ENCODE measurements at places on chromosomes 5 and 9.

GRCh38 chr5:176342766-176343458 lies 18.7 kb downstream of the KIAA1191 start:
- DNase-seq = no peak

DNA sequence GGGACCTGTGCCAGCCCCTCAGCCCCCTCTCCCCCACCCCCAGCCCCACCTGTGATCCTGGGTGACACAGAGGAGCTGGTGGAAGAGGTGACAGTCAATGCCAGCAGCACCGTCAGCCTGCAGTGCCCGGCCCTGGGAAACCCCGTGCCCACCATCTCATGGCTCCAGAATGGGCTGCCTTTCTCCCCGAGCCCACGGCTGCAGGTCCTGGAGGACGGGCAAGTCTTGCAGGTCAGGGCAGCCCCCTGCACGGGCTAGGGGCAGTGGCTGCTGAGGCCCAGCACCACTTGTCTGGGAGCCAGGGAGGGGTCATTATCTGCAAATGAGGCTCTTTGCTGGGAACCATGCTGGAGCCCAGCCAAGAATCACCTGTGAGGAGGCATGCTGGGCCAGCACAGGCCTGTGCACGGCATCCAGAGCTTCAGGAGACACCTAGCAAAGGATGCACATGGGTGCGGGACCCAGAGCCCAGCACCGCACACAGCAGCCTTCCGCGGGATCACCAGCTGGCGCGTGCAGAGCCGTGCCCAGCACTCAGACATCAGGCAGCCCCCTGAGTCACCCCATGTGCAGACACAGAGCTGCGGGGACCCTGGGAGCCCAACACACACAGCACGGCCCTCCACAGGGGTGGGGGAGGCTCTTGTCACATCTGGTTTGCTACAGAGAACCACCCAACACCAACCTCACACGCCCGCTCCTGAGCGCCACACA lies 62.0 kb upstream of the ASS1 start:
- no peak for DNase-seq

- DNase-seq = no peak
These were observed 165.8 kb upstream of the NR3C1 start for GRCh38 chr5:143569213-143569701.

DNA sequence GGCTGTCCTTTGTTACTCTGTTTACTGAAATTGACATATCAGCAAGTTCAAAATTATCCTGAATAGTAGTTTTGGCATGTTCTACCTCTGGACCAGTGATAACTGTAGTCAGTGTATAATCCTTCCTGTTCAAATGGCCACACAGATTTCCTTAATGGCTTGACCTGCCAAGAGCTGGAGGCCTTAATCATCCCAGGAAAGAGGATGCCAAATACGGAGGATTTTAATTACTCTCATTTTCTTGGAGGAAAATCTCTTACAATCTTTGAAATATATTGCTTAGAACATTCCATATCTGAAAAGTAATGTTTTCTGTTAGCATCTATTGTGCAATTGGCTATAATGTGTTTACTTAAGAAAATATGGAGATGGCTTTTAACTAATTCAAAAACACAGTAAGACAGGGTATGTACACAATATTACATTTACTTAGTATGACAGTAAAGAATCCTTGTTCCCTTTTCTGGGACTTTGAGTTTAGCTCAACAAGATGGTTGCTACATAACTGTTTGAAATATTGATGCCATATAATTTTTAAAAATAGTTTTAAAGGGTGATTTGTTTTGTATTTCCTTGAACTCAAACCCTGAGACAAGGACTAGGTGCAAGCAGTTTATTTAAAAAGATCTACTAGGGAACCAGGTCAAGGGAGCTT lies 68.9 kb upstream of the SELENOP start:
- no peak for DNase-seq

GRCh38 chr9:684941-685340 lies 156.6 kb upstream of the DMRT1 start:
- no peak for DNase-seq

DNA sequence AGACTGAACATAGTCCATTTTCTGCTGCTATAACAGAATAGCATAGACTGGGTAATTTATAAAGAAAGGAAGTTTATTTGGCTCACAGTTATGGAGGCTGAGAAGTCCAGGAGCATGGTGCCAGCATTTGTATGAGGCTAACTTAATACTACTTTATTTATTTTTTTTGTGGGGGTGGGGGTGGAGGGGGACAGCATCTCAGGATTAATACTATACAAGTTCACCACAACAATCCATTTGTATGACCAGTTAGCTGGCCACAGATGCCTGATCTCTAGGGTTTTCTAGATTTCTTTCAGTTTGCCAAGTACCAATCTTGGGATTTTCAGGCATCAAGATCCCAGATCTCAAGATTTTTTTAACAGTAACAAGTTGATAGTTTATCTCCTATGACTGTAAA lies 20.3 kb downstream of the ANGPTL2 start:
- no peak for DNase-seq

- DNase-seq = no peak
These were observed 6.7 kb upstream of the ANKRD18B start for GRCh38 chr9:33517373-33517772.

- no peak for DNase-seq
These were observed 950.6 kb upstream of the NUDT12 start for GRCh38 chr5:104513121-104513602.

DNA sequence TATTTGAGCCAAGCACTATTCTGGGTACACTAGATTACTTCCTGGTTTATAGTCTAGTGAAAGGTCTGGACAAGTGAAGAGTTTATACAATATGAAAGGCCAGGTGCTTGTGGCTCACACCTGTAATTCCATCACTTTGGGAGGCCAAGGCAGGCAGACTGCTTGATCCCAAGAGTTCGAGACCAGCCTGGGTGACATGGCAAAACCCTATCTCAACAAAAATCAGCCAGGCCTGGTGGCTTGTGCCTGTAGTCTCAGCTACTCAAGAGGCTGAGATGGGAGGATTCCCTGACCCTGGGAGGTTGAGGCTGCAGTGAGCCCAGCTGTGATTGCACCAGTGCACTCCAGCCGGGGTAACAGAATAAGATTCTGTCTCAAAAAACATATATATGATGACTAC lies 9.5 kb upstream of the TXNDC15 start:
- no peak for DNase-seq

- peak; percentile 60 for DNase-seq
These were observed 24.0 kb upstream of the ANKRD31 start for GRCh38 chr5:75260708-75261107.

GRCh38 chr5:35926389-35927051 lies 11.9 kb downstream of the CAPSL start:
- DNase-seq = peak; percentile 61

- DNase-seq = no peak
These were observed 10.4 kb downstream of the RGS7BP start for GRCh38 chr5:64516216-64516615.

- DNase-seq = no peak
These were observed 21.1 kb downstream of the PARP8 start for GRCh38 chr5:50687548-50687947.

GRCh38 chr5:163574472-163575440 lies 69.3 kb downstream of the MAT2B start:
- no peak for DNase-seq

GRCh38 chr5:99063737-99064136 lies 134.9 kb upstream of the CHD1 start:
- no peak for DNase-seq

DNA sequence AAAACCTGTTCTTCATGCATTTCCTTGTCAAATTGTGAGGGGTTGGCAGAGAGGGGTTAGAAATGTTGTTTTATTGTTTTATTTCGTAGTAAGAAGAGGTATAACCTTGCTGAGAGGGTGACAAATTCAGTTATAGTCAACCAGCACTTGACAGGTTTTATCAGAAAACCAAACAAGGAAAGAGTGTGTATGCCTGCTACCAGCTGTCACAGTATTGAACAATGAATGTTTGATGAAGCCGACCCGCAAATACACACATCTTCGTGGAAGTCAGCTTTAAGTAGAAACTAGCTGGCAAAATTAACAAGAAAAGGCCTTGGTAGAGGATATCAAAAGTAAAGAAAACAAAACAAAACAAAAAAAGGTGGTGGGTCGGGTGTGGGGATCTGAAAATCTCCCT lies 214.6 kb upstream of the TLE4 start:
- DNase-seq = no peak

- no peak for DNase-seq
These were observed 37.4 kb upstream of the ZNF608 start for GRCh38 chr5:124783794-124784193.

- DNase-seq = no peak
These were observed 12.7 kb downstream of the TRUB2 start for GRCh38 chr9:128309551-128309950.

GRCh38 chr5:56501781-56502557 lies 268.8 kb upstream of the ANKRD55 start:
- DNase-seq = peak; percentile 36

DNA sequence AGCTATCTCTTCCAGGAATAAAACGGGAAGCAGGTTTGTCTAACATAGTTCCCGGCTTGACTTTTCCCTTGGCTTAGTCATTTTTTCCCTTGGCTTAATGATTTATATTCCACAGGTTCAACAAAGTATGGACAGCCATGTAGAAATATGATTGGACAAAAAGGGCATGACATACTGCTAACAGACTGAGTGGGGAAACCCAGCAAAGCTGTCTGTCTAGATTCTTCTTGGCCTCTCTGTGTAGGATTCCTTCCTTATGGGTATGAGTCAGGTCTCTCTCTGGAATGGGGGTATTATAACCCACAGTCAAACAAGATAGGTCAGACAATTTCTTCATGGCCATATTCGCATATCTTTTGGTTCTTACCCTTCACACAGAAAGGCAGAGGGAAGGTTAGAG lies 5.7 kb upstream of the MTAP start:
- no peak for DNase-seq

DNA sequence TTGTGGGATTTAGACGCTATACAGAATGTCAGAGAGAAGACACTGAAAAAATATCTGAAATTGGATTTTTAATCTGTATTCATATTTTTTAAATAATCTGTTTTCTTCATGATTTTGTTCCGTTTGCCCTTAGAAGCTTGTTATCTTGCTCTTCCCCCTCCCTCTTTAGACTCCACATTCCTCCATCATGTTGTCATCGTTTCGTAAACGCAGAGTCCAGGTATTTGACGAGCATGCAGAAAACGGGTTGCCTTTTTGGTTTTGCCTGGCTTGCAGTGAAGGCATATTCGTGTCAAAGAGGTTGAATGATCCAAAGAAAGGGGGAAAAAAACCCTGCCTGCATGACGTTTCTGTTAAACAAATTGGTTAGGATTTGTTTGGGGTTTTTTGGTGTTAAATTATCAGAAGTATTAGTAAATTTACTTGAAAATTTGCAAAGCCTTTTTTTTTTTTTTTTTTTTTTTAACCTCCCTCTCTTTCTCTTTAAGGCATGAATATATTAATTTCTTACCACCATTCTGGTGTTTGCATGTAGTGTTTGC lies 2.9 kb downstream of the SPTAN1 start:
- peak; percentile 78 for DNase-seq

- no peak for DNase-seq
These were observed 355.7 kb downstream of the IZUMO3 start for GRCh38 chr9:24189986-24190385.

DNA sequence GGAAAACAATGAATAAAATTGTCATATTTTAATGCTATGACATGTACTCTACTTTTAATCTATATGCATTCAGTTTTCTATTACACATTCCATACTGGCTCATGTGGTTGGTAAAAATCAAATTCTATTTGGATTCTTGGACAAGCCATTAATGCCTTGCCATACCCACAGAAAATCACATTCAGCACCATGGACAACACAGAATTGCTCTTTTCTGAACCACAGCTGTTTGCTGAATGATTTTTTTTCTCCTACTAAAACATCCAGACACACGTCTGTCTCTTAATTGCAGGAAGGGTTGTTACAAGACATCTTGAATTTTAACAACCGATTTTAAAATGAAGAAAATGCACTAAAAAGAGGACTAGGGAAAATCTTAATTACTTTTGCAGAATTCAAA lies 675.6 kb downstream of the BRINP1 start:
- DNase-seq = no peak

- DNase-seq = no peak
These were observed 414.1 kb downstream of the ARHGEF28 start for GRCh38 chr5:74040065-74040551.

DNA sequence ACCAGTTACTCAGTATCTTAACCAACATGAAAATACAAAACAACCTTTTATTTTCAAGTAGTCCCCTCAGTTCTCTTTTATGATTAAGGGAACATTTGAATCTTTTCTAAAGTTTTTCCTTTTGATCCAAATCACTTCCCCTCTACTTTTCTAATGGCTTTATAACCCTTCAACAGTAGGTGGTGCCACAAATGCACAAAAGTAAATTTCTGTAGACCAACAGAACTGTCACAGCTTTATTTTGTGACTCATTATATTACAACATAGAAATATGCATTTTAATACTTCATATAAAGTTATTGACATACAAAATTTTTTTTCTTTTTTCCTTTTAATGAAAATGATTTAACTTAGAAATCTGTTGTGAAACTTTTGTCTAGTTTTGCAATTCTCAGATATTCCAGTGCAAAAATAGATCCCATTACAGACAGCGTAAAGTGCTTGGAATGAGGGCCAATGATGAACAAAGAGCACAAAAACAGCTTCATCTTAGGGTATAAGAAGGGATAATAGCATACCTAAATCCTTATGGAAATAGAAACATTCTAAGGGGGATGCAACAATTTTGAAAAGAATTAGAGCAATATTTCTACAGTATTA lies 17.0 kb downstream of the NIPSNAP3B start:
- DNase-seq = no peak

DNA sequence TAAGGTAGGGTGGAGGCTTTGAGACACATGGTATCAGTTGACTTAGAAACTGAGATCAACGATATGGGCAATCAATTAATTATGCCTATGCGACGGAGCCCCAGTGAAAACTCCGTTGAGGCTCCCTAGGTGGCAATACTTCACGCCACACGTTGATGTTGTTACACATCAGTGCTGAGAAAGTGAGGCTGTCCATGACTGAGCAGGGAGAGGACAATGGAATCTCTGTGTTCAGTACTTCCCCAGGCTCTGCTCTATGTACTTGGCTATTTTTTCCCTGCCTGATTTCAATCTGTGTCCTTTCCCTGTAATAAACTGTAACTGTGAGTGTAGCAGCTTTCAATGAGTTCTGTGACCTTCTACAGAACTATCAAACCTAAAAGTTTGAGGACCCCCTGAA lies 211.7 kb downstream of the SNCAIP start:
- no peak for DNase-seq

DNA sequence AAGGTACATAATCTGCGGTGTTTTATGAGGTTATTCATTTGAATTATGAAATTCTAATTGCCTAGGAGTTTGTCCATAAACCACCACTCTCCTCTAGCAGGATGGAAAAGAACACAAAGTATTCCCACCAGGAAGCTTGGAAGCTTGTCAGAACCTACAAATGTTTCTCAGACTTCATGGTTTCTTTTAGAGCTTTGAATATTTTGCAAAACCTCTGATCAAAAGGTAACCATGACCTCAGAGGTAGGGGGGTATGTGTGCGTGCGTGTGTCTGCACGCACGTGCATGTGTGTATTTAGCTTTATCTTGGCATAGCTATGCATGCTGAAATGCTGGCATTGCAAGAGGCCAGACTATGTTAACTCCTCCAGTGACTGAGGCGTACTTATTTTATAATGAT lies 847.0 kb downstream of the TLE1 start:
- no peak for DNase-seq

GRCh38 chr5:91183743-91184142 lies 199.4 kb downstream of the ARRDC3 start:
- DNase-seq = no peak

All from HuH-7 (cell line).